ENCODE measurements at places on chromosomes 6 and 20. TPM values are rescaled to one million over a fixed set of nuclear protein-coding genes. Genes with fewer than 3 reads are reported as not detected.

- H3K27ac ChIP-seq, result no peak overlapping the region
- no peak overlapping the region for H3K4me3 ChIP-seq
- no peak for DNase-seq
These were observed 49.7 kb upstream of the TGM3 start for GRCh38 chr20:2246069-2246491.

DNA sequence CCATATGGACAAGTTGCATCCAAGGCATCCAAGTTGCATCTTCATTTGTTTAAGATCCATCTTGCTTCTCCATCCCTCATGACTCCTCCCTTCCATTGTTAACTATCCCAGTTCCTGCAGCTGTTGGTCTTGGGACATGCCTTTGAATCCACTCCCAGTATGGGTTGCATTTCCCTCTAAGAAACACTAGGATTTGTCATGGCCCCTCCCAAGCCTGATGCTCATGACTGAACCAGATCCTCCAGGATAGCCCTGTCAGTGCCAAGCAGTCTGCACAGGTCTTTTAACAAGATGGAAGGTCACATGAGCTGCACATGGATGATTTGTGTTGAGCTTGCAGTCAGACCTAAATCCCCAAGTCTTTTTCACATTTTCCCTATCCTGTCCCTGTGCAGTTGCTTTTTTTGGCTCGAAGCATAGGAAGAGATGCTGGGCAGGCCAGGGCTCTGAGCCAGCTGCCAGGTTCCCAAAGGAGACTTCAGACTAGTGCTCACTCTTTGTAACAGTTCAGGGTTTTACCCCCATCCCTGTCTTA lies 4.2 kb downstream of the PPP2R5D start:
- H3K27ac ChIP-seq, result no peak overlapping the region
- H3K4me3 ChIP-seq, result no peak overlapping the region
- H3K27me3 ChIP-seq, result no peaks in the 10 kb centered on the region
- H3K36me3 ChIP-seq, result peaks cover 14% of the 10 kb centered on the region
- peak; percentile 31 for DNase-seq
- peaks cover 34% of the 10 kb centered on the region for H3K4me1 ChIP-seq

DNA sequence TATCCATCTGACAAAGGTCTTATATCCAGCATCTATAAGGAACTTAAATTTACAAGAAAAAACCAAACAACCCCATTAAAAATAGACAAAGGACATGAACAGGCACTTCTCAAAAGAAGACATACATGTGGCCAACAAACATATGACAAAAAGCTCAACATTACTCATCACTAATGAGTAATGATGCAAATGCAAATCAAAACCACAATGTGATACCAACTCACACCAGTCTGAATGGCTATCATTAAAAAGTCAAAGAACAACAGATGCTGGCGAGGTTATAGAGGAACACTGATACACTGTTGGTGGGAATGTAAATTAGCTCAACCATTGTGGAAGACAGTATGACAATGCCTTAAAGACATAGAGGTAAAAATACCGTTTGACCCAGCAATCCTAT lies 13.9 kb downstream of the MACROD2 start:
- H3K27me3 ChIP-seq, result no peaks in the 10 kb centered on the region
- DNase-seq, result no peak
- H3K27ac ChIP-seq, result no peak overlapping the region
- H3K36me3 ChIP-seq, result no peaks in the 10 kb centered on the region
- H3K4me3 ChIP-seq, result no peak overlapping the region

RRAGD gene
- total RNA-seq, result 114 TPM

Data from gastrocnemius medialis (tissue), 4 donors.